ENCODE measurements at places on chromosomes 16 and 17. TPM values are rescaled to one million over a fixed set of nuclear protein-coding genes. Genes with fewer than 3 reads are reported as not detected.

DNA sequence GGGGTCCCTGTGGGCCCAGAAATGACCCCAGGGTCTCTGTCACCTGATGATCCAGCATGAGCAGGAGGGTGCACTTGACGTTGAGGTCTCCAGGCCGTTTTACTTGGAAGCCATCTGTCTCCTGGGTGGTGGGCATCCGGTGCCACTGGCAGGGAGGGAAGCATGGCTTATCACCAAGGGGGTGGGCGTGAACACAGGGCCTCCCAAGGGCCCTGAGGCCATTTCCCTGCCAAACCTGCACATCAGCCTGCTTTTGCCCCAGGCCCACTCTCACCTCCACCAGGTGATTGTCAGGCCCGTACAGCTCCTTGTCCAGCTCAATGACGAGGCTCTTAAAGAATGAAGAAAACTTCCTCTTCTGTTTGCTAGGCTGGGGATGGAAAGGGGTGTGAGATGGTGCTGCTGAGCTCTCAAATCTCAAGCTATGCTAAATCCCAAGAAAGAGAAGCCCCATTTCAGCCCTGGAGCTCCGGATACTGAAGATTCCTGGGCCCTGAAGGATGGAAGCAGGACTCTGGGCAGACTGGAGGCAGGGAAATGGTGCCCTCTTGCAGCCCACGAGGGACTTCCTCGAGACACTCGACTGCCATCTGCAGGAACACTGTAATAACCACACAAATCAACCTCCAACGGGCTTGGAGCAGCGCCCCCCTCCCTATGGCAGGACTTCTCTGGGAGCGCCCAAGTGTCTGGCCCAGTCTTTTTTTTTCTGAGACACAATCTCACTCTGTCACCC, 7.1 kb upstream of the FTSJ3 start:
- peak; percentile 90 for DNase-seq

- peak; percentile 92 for DNase-seq
These were observed 1.0 kb downstream of the NME2 start for GRCh38 chr17:51166987-51167931.

DNA sequence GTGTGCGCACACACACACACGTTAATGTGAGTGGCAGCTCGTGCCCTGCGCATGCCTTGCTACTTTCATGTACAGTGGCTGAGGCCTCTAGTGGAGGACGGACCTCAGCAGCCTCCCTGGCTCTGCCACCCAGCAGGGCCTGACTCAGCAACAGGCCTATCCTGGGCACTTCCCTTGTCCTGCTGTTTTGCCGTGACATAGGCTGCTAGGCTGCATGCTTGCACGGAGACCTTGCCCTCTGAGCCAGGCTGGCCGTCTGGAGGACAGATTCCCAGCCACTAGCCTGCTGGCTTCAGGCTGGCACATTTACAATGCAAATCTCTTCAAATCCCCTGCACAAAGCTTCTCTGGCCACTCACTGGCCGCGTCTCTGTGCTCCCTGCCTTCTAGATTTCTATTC, 9.5 kb downstream of the RNF213 start:
- DNase-seq = no peak

DNA sequence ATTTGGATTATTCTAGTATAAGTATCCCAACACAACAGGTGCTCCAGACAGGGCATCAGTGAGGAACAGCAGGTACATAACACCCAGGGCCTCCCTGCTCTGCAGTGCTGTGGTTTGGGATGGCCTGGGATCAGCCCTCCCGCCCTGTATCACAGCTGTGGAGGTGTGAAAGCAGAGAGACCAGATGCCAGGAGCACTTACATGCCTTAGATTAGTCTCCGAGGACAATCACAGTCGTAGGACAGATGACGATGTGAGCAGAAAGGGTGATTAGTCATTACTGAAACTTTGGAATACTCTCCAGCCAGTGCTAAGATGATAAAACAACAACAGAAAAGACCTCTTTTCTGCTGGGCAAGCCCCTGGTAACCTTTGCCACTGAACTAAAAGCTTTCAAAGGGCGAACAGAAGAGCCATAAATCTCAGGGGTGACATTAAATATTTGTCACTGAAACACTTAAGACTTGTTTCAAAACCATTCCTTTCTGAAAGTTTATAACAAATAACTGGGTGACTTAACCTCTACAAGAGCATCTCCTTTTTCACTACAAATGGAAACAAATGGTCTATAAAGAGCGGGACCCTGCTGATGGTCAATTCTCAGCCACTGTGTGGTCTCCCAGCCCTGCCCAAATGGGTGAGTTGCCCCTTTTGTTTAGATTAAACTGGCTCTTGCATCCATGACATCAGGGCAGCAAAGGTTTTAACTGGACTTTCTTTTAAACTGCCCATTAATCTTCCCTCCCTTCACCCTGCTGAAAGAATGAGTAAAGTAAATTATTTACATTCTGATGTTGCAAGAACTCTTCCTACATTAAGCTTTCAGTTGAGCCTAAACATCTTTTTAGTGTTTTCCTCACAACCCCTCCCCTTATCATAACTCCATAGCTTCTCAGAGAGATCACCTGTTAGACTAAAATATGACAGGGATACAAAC, 183.1 kb upstream of the COX10 start:
- DNase-seq = peak; percentile 35

DNA sequence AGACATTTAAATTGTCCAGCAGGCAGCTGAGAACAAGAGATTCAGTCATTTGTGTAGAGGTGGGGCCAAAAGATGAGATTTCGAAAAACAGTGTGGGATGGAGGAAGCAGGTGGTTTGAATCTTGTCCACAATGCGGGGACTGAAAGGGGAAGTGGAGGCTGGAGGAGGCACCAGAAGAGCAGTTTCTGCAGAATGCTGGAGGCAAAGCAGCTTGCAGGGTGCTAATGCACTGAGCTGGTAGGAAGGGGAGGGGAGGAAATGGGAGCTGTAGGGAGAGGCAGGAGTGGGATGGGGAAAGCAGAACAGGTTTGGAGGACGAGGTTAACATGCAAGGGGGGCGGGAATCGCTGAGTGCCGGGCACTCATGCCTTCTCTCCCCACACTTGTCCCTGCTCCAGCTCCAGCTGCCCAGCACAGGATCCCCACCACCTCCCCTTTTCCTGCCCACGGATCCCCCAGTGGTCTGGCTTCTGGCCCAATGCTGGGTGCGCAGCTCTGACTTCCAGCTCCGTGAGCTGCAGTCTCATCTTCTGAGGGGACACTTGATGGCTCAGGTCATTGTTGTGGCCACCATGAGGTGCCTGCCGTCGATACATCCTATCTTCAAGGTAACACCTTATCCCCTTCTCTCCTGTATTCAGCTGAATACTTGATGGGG, 9.4 kb downstream of the C17orf100 start:
- peak; percentile 71 for DNase-seq

- DNase-seq = no peak
These were observed 52.0 kb upstream of the TEX2 start for GRCh38 chr17:64315032-64315490.

TBC1D3I gene
- total RNA-seq = 1.9 TPM

METTL23 gene
- total RNA-seq = 32.9 TPM

CPHXL2 gene
- total RNA-seq = not detected

Measured in activated CD4-positive, alpha-beta T cell treated with anti-CD3 and anti-CD28 coated beads, Interleukin-2, amount 10 ng/mL, durations not matched to agents 24 days and 14 days (primary cell).